ENCODE measurements at places on chromosomes 7 and 10.

DNA sequence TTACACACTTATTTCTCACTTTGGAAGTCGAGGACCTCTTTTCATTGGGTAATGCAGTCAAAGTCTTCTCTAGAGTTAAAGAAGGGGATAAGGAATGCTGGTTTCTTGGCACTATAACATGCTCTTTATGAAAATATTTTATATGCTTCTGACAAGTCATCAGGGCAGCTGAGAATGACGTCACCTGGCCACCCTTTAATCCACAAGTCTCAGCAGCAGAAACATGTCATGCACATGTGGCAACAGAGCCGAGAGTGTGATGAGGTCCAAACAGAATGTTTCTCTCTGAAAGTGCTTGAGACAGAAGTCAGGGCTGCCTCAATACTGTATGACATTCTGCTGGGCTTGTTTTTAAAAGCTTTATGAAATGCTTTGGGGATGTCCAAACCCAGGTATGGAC lies 63.5 kb upstream of the C10orf90 start:
- DNase-seq = no peak

DNA sequence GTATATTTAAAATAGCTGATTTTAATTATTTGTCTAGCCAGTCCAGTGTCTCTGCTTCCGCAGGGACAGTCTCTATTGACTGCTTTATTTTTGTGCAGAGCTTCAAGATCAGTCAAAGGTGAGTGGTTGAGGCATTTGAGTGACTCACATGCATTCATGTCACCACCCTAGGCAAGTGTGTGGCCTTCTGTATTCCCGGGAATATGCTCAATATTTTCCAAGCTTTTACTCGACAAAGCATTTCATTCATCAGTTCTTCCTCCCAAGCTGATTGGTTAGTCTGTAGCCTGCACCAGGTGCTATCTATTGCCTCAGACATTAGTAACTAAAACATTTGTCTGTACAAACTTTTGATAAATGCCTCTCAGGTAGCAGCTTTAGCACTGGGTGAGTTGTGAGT lies 471.5 kb upstream of the NRG3 start:
- no peak for DNase-seq

DNA sequence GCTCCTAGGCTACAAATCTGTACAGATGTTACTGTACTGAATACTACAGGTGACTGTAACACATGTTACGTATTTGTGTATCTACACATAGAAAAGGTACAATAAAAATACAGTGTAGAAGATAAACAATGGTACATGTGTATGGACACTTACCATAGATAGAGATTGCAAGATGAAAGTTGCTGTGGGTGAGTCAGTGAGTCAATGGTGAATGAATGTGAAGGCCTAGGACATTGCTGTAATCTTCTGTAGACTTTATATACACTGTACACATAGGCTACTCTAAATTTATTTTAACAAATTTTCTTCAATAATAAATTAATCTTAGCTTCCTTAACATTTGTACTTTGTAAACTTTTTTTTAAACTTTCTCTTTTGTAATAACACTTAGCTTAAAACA lies 205.6 kb downstream of the RNLS start:
- DNase-seq = peak; percentile 48

GRCh38 chr7:29285444-29285793 lies 90.8 kb downstream of the CHN2 start:
- peak; percentile 95 for DNase-seq

DNA sequence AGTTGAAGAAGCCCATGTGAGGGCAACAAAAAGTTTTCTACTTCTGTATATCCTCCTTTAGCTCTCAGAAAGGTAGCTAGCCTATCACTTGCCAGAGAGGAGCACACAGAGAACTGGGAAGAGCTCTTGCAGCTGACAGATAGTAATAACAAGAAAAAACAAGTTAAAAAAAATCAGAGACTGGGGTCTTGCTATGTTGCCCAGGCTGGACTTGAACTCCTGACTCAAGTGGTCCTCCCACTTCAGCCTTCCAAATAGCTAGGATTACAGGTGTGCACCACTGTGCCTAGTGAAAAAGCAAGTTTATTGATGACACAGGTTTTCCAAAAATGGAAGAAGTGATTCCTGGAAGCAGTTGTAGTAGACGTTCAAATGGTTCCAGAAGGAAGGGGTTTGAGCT lies 93.6 kb downstream of the CLEC2L start:
- no peak for DNase-seq

GRCh38 chr7:150962553-150963399 lies 15.3 kb downstream of the KCNH2 start:
- peak; percentile 16 for DNase-seq

DNA sequence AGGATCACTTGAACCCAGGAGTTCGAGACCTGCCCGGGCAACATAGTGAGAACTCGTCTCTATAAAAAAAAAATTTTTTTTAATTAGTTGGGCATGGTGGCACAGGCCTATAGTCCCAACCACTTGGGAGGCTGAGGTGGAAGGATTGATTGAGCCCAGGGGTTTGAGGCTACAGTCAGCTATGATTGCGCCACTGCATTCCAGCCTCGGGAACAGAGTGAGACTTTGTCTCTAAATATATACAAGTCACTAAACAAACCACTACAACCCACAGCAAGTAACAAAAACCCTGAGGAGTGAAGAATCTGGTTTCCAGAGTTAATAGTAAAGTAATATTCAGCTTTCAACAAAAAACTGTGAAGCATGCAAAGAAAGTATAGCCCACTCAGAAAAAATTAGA lies 32.7 kb upstream of the HHEX start:
- DNase-seq = peak; percentile 52

DNA sequence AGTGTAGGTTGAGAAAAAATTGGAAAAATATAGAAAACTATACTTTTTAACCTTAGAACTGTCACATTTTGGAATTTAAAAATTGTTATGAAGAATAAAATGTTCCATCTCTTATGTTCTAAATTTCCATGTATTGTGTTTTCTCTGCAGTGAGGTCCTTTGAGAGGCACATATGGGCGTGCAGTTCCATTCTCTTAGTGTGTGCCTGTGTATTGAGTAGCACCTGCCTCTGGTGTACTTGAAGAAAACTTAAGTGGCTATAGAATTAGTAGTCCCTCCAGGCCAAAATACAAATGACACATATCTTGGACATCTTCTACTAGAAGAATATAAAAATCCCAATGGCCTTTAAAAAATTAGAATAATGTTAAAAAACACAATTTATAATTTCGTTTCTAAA lies 149.2 kb downstream of the BICC1 start:
- no peak for DNase-seq

DNA sequence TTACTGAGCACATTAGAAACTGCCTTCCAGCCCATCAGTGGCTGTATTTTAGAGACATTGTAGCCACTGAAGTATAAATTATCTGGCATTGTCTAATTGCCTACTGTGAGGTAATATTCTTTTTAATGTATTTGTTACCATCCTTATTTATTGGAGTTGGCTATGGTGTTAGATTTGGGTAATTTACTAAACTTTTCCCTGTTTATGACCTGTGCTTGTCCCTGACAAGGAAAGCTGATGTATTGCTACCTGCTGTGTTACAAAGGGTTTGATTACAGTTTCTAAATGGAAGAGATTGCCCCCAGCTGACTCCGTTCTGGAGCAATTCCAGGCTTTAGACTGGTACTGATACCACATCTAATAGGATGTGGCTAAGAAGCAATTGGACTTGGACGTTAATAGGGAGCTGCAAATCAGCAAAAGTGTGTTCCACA lies 12.3 kb upstream of the ASCC1 start:
- DNase-seq = no peak

GRCh38 chr7:137574812-137575211 lies 231.3 kb upstream of the PTN start:
- DNase-seq = no peak

- no peak for DNase-seq
Observed at GRCh38 chr10:124162136-124162535, 68.7 kb upstream of the CHST15 start.

DNA sequence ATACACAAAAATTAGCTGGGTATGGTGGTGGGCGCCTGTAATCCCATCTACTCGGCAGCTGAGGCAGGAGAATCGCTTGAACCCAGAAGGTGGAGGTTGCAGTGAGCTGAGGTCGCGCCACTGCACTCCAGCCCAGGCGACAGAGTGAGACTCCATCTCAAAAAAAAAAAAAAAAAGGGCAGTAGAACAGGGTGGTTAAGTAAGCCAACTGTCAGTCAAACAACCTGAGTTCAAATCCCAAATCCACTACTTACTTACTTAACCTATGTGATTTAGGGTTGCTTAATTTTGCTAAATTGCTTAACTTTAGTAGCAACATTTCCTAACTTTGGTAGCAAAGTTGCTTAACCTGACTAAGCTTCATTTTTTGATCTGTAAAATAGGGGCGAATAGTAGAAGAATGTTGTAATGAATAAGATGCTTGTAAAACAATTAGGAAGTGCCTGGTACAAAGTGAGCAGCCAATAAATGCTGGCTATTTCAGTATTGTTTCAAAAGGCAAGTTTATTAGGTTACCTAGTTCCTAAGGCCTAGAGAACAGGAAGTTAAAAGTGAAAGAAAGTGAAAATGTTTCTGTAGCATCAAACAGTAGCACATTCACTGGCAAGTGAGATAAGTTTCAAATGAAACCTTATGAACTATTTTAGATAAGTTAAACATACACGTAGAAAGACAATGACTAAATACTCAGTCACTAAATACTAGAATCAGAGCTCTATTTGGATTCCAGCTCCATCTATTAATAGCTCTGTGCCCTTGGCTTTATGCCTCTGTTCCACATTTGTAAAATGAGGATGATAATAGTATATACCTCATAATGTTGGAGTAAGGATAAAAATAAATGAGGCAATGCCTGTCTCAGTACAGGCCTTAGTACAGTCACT lies 64.3 kb downstream of the HOXA1 start:
- DNase-seq = peak; percentile 65

DNA sequence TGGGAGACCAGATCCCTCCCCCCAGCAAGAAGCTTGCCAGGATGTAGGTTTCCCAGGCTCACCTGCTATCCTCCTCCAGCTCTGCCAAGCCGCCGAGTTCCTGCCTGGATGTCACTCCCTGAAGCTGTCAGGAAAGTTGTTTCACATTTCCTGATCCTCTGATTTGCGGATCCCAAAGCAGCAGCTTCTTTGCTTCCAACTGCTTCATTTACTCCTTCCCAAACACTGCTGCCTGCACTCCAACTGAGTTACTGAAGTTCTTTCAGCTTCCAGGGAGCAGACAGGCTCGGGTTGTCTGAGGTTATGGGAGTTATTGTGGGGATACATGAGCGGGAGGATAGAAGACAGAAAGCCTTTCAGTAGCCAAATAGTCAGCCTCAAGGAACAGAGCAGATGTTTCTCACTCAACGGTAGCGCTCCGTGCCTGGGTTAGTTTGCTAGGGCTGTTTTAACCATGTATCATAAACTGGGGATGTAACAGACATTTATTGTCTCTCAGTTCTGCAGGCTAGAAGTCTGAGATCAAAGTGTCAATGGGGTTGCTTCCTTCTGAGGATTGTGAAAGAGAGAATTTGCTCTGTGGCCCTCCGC lies 516.0 kb downstream of the REEP3 start:
- DNase-seq = no peak

- DNase-seq = no peak
Observed at GRCh38 chr7:12456506-12456905, 52.8 kb upstream of the VWDE start.

- peak; percentile 95 for DNase-seq
Observed at GRCh38 chr10:72045586-72045985, 42.8 kb downstream of the SPOCK2 start.

- no peak for DNase-seq
Observed at GRCh38 chr10:128326251-128326650, 200.0 kb upstream of the MKI67 start.

- no peak for DNase-seq
Observed at GRCh38 chr10:16231734-16232435, 204.9 kb upstream of the PTER start.

- peak; percentile 19 for DNase-seq
Observed at GRCh38 chr10:92156874-92157773, 133.8 kb downstream of the CPEB3 start.

DNA sequence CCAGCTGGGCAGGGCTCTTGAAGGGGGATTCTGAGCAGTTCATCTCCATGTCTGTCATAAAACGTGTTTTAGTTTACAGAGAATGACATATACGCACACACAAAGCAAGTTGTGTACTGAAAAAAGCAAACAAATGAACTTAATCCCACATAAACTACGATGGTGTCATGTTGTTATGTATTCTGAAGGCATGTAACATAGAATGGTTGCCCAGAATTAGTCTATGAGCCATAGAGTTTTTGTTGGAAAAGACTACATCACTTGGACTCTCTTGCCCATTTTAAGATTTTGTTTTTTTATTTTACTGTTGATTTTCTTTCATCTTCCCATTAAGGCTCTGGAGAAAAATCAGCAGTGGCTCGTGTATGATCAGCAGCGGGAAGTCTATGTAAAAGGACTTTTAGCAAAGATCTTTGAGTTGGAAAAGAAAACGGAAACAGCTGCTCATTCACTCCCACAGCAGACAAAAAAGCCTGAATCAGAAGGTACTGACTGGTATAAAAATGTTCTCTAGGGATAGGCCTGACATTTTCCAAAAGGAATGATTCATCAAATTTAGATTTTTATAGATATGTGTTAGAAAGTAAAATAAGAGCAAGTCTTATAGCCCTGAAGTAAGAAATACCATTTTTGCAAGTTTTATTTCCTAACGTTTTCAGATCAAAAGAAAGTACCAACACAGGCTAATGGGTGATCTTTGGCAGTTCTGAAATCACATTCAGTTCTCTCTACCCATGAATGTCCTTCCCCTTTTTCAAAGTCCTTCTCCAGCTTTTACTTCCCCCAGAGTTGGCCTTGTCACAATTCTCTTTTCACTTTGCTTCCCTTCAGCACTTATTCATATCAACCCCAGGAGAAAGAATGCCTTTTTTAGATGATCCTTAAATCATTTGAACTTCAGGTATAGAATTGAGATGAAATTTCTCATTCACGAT lies 18.9 kb downstream of the CEP55 start:
- DNase-seq = peak; percentile 37

DNA sequence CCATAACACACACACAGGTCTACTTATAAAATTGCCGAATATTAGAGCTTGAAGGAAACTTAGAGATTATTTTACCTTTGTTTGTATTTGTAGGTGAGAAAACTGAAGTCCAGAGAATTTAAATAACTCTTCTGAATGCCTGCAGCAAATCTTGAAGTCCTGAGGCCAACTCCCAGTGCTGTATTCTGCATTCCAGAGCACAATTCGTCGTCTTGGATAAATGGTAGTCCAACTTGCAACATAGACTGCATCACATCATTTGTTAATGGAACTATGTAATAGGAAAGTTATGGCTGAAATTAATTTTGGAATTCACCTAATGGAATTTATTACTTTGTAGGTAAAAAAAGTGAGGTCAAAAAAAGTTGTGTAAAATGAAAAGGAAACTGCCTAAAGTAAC lies 37.3 kb upstream of the SEMA3D start:
- no peak for DNase-seq

- DNase-seq = no peak
Observed at GRCh38 chr10:110754375-110755105, 110.4 kb downstream of the RBM20 start.

GRCh38 chr10:29895456-29895855 lies 163.9 kb downstream of the JCAD start:
- DNase-seq = peak; percentile 75

- DNase-seq = no peak
Observed at GRCh38 chr10:85666102-85666501, 700.5 kb downstream of the GRID1 start.
